ENCODE measurements at places on chromosomes 16 and 17.
A peak's percentile ranks its signal among the peaks of the same experiment; 100 is the strongest.

DNA sequence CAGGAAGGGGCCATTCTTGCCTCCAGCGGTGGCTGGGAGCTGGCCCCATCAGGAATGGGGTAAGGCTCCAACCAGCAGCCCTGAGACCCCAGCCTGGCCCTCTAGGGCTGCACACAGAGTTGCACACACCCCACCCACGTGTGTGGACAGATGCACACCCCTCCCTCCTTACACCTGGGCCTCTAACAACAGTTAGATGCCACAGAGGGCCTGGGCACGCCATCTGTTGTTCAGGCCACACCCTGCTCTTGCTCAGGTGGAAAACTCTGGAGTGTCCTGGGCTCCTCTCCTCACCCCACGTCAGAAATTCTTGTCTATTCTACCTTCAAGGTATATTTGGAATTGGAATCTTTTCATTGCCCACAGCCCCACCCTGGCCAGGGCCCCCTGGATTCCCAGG, 13.3 kb upstream of the RAI1 start:
- DNase-seq, result no peak

- no peak for DNase-seq
These were observed 4.6 kb upstream of the KLHL36 start for GRCh38 chr16:84643674-84644073.

- peak; percentile 77 for DNase-seq
These were observed at the start of gene FZD2 for GRCh38 chr17:44556832-44557606. FZD2 (plus strand) TSS chr17:44557484; CDS start chr17:44557689, 205 bp downstream.

DNA sequence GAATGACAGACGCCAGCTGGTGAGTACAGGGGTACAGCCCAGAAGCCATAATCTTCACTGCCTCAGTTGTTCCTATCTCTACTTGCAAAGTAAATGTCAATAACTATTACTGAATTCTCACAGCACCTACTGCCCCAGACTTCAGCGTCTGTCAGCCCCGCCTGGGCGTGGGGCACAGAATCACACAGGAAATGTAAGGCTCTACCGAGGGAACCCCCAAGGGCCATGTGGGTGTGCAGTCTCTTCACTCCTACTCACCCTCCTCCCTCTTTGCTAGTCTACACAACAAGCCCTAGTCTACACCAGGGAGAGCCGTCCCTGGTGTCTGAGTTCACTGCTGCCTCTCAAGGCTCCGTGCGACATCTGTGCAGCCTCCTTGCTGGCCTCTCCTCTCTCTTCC, 4.5 kb downstream of the NPTX1 start:
- no peak for DNase-seq

DNA sequence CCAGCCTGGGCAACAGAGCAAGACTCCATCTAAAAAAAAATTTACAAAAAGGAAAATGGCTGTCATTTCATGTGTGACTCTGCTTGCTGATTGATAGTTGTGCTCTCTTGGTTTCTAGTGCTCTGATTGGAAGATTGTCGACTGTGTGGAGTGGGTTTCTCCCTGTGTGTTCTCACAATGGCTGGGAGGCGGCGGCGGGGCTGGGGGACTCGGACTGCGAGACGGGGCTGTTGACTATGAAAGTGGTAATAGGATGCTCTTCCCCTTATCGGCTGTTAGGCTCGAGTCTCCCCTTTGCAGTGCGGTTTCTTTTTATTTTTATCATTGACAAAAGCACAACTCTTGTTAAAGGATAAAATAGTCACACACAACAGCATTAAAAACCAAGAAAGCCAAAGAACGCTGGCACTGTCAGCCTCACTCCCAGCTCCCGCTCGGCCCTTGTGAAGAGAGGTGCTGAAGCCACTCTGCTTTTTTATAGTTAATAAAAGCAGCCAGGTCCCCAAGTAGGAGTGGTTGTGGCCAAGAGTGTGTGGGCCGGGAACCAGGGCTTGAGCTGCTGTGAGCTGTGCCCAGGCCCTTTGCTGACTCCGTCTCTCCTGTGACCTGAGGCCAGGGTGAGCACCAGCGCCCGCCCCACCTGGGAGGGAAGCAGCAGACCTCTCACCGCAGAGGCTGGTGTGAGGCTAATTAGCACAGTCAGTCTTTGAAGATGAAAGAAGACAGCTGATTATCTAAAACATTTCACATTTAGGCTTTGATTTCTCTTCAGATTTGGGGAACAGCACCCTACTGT, 36.5 kb downstream of the TBCD start:
- no peak for DNase-seq
